Activated T-helper 2 cell treated with anti-CD3 and anti-CD28 coated beads, Interferon-gamma antibody, Interleukin-2, Interleukin-4, amounts not matched to agents 10 μg/mL and 5 μg/mL and 100 μg/mL, durations not matched to agents 14 hours and 24 hours and 36 hours (primary cell): ENCODE measurements at places on chromosomes 5 and 9. TPM values are rescaled to one million over a fixed set of nuclear protein-coding genes. Genes with fewer than 3 reads are reported as not detected.
A peak's percentile ranks its signal among the peaks of the same experiment; 100 is the strongest.

GRCh38 chr9:126613651-126614050 lies at the start of gene LMX1B:
LMX1B (plus strand) TSS chr9:126613928; CDS start chr9:126614450, 522 bp downstream.
- peak within 1 kb of the TSS; percentile 58 for H3K27ac ChIP-seq
- no peak for DNase-seq
- H3K36me3 ChIP-seq: no peaks in the 10 kb centered on the region

GRCh38 chr9:6054280-6055099 lies 39.1 kb upstream of the RANBP6 start:
- peaks cover 9% of the 10 kb centered on the region for H3K27me3 ChIP-seq
- DNase-seq: peak; percentile 41
- H3K4me3 ChIP-seq: no peak overlapping the region
- no peaks in the 10 kb centered on the region for H3K36me3 ChIP-seq
- H3K4me1 ChIP-seq: peaks cover 8% of the 10 kb centered on the region
- H3K27ac ChIP-seq: no peak overlapping the region

DNA sequence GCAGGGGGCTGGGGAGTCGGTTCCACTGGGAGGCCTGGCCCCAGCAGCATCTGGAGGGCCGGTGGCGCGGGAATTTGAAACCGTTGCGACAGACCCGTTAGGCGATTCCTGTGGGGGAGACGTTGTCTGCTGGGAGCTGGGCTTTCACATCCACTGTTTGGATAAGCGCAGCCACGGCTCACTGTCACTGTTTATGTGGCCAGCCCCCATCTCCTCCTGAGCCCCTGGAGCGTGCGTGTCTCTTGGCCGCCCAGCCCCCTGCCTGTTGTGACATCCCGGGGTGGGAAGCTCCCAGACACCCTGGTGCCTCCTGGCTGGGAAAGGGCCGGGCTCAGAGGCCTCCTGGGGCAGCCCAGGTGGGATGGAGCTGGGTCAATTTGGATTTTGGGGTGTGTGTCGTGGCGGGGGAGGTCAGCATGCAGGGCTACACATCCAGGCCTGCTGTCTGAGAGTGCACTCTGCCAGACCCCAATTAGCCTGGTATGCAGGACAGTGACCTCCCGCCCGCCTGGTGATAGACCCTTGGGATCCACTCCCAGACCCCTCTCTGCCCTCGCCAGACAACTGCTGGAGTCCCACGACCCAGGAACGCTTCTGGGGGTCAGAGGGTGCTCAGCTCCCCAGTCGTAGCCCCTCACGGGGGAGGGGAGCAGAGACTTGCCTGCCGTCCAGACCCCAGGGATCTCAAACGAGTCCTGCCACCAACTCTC lies 62.0 kb upstream of the RNU6ATAC start:
- H3K4me3 ChIP-seq: no peak overlapping the region
- H3K27ac ChIP-seq: no peak overlapping the region
- no peaks in the 10 kb centered on the region for H3K27me3 ChIP-seq
- no peaks in the 10 kb centered on the region for H3K36me3 ChIP-seq
- H3K4me1 ChIP-seq: no peaks in the 10 kb centered on the region
- DNase-seq: no peak

The SLC27A6 gene
- not detected in 2 replicates for total RNA-seq

The DNM1 gene
- 0.90 and 2.4 TPM in 2 replicates for total RNA-seq

DNA sequence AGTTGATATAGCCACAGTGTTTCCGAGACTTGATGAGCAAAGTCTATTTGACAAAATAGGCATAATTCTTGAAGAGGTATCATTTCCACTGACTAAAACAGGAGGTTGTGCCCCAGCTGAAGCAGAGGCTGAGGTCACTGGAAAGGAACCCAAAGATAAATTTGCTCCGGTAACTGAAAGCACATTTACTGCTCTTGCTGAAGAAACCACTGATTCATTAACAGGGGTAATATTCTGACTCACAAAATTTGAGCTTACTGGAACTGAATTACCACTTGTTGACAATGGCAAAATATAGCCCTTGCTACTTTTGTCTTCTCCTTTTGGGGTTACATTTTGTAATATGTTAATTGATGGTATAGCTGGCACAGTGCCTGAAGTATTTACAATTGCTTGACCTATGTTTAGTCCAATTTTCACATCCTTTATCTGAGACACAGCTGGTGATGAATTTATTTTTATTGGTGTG lies 30.2 kb downstream of the MLANA start:
- H3K4me3 ChIP-seq: no peak overlapping the region
- peak overlapping the region; percentile 44 for H3K27ac ChIP-seq
- peaks cover 39% of the 10 kb centered on the region for H3K36me3 ChIP-seq
- no peak for DNase-seq
- no peaks in the 10 kb centered on the region for H3K27me3 ChIP-seq

GRCh38 chr9:133673258-133673655 lies 37.1 kb downstream of the DBH start:
- peaks cover 28% of the 10 kb centered on the region for H3K4me1 ChIP-seq
- no peak overlapping the region for H3K4me3 ChIP-seq
- no peak for DNase-seq
- no peaks in the 10 kb centered on the region for H3K27me3 ChIP-seq
- H3K27ac ChIP-seq: no peak overlapping the region
- no peaks in the 10 kb centered on the region for H3K36me3 ChIP-seq

The C5orf46 gene
- total RNA-seq: not detected in 2 replicates

DNA sequence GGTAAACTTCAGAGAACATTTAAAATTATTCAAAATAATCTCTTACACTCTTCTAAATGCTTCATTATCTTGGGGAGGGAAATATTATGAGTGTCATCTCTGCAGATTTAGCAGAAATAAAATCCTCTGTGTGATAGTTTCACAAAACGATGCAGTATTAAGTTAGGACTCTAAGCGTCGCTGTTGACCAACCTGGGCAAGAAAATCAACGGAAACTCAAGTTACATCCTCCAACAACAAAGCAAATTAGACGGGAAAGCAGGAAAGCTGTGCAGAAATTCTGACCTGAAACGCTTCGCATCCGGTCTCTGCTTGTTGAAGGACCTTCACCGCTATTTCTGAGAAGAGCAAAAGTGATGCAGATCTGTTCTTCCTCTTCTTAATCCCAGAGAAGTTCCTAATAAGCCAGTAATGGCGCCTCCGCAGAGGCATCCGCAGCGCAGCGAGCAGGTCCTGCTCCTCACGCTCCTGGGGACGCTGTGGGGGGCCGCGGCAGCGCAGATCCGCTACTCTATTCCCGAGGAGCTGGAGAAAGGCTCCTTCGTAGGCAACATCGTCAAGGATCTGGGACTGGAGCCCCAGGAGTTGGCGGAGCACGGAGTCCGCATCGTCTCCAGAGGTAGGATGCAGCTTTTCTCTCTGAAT lies at the start of gene PCDHGA6:
Gene PCDHGA6 (plus strand): TSS at position 219 of the 645 bp plus-strand sequence. CDS start 193 bp downstream, at position 412.
- H3K4me3 ChIP-seq: peak within 1 kb of the TSS; percentile 13
- peaks cover 15% of the 10 kb centered on the region for H3K27me3 ChIP-seq
- no peak within 1 kb of the TSS for H3K27ac ChIP-seq

DNA sequence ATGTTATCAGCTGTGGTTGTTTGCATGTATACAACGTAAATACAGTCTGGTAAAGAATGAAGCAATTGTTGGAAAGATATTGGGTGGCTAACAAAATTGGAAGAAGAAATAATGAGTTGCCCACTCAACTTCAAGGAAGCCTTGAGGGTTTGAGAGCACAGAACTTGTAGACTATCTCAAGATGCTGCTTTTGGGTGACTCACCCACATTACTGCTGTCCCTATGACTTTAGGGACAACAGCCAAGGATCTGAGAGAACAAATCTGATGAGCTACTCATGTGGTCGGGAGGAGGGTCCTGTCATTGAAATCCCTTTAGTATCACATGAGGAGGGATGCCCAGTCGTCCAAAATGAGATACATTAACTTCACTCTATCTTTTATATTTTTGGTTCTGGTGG lies 261.8 kb downstream of the GAS1 start:
- no peaks in the 10 kb centered on the region for H3K36me3 ChIP-seq
- H3K4me1 ChIP-seq: no peaks in the 10 kb centered on the region
- H3K27me3 ChIP-seq: no peaks in the 10 kb centered on the region
- H3K27ac ChIP-seq: no peak overlapping the region
- H3K4me3 ChIP-seq: no peak overlapping the region

DNA sequence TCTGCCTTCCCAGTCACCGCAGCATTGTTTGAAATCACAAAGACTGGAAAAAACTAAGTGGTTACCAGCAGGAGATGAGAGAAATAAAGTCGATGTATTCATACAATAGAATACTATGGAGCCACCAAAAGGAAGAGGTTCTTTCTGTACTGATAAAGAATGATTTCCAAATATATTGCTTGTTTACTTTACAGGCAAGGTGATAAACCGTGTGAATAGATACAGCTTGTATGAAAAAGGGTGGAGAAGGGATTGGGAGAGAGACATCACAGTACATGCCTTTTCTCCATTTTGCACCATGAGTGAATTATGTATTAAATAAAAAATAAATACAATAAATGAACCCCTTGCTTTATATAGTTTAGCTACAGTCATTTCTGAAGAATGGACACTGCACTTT lies 91.7 kb downstream of the RFK start:
- H3K4me3 ChIP-seq: no peak overlapping the region
- no peaks in the 10 kb centered on the region for H3K36me3 ChIP-seq
- no peaks in the 10 kb centered on the region for H3K4me1 ChIP-seq
- no peak overlapping the region for H3K27ac ChIP-seq
- no peaks in the 10 kb centered on the region for H3K27me3 ChIP-seq

The HTR1A gene
- not detected in 2 replicates for total RNA-seq

The NTNG2 gene
- 3.8 and 5.2 TPM in 2 replicates for total RNA-seq

The CXCL14 gene
- total RNA-seq: not detected in 2 replicates

- H3K4me3 ChIP-seq: no peak overlapping the region
- H3K36me3 ChIP-seq: no peaks in the 10 kb centered on the region
- H3K4me1 ChIP-seq: peaks cover 25% of the 10 kb centered on the region
Observed at GRCh38 chr9:129610213-129610472, 10.8 kb downstream of the C9orf50 start.

DNA sequence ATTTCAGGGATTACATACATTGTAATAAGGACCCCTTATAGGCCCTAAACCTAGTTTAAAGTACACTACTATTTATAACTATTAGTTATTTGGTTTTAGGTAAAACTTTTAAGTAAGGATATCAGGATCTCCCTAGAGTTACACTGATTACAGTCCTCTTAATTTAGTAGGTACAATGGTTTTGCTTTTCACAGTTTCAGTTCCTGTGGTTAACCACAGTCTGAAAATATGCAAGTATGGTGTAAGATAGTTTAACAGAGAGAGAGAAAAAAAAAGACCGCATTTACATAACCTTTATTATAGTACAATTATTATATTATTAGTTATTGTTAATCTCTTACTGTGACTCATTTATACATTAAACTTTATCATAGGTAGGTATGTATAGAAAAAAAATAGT lies 725.3 kb upstream of the PTPRD start:
- no peak overlapping the region for H3K4me3 ChIP-seq
- no peaks in the 10 kb centered on the region for H3K36me3 ChIP-seq
- peaks cover 1% of the 10 kb centered on the region for H3K4me1 ChIP-seq
- H3K27me3 ChIP-seq: no peaks in the 10 kb centered on the region

DNA sequence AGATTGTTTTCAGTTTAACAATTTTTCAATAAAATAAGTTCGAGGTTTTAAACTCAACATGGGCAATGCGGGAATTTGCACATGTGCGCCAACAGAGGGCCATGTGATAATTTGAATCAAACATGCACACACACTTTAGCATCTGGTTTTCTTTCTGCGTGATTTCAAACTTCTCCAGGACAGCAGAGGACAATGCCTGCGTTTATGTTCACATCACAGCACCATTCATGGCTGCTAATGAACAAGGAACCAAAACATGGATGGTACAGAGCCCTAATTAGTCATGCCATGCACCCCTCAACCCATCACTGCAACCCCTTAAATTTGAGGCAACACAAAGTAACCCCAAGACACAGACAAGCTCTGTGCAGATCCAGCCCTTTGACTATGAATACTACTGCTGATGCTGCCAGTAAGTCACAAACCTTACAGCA lies 2.8 kb downstream of the SHC3 start:
- H3K4me1 ChIP-seq: peaks cover 10% of the 10 kb centered on the region
- no peak overlapping the region for H3K4me3 ChIP-seq
- peaks cover 61% of the 10 kb centered on the region for H3K27me3 ChIP-seq
- no peak for DNase-seq
- H3K36me3 ChIP-seq: no peaks in the 10 kb centered on the region

DNA sequence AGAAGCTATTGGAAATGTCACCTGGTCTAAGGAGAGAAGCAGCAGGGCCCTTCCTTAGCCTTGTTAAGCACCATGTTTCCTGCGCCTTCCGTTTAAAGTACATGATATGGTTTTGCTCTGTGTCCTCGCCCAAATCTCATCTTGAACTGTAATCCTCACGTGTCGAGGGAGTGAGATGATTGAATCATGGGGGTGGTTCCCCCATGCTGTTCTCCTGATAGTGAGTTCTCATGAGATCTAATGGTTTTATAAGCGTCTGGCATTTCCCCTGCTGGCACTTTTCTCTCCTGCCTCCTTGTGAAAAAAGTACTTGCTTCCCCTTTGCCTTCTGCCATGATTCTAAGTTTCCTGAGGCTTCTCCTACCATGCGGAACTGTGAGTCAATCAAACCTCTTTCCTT lies 49.7 kb downstream of the PRDM6 start:
- no peak overlapping the region for H3K4me3 ChIP-seq
- H3K4me1 ChIP-seq: peaks cover 5% of the 10 kb centered on the region
- no peaks in the 10 kb centered on the region for H3K36me3 ChIP-seq
- H3K27me3 ChIP-seq: peaks cover 30% of the 10 kb centered on the region

- H3K27ac ChIP-seq: no peak overlapping the region
- no peak overlapping the region for H3K4me3 ChIP-seq
- no peak for DNase-seq
- no peaks in the 10 kb centered on the region for H3K27me3 ChIP-seq
Observed at GRCh38 chr5:35815089-35815936, 41.4 kb upstream of the IL7R start.

DNA sequence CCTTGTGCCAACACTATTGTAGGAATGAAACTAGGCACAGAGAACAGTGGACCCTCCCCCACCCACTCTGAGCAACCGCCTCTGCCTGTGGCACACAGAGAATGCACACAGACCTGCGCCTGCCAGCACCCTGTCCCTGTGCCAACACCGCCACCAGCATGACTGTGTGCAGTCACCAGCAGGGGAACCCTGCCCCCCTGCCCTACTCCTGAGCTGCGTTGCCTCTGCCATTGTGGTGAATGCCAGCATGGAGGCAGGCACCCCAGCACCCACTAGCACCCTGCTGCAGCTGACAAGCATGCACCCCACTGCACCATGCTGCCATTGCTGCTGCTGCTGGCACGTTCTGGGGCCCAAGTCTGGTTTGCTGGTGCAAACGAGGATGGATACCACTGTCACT lies 94.4 kb upstream of the PRLR start:
- no peaks in the 10 kb centered on the region for H3K27me3 ChIP-seq
- H3K4me1 ChIP-seq: peaks cover 3% of the 10 kb centered on the region
- no peaks in the 10 kb centered on the region for H3K36me3 ChIP-seq
- no peak overlapping the region for H3K27ac ChIP-seq
- no peak for DNase-seq
- H3K4me3 ChIP-seq: no peak overlapping the region
